ENCODE measurements at places on chromosomes 1 and 21. TPM values are rescaled to one million over a fixed set of nuclear protein-coding genes. Genes with fewer than 3 reads are reported as not detected.

DNA sequence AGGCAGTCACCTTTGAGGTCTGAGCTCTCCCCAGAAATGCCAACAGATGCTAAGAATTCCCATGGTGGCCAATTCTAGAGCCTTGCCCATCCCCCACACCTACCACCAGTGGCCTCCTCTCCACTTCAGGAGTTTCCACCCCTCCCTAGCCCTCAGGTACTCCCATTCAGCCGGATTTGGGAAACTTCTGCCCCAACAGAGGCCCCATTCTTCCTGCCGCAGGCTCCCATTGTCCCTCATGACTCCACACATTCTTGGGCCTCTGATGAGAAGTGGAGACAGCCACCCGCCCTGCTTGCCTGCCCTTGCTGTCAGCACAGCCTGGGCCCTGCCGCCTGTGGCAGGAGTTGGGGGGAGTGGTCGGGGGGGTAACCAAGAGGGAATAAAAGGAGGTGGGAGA lies 4.6 kb downstream of the BLACAT1 start:
- DNase-seq, result no peak

GRCh38 chr1:229339520-229339919 lies 3.3 kb downstream of the CCSAP start:
- DNase-seq, result peak; percentile 55

- no peak for DNase-seq
Observed at GRCh38 chr1:188065917-188066316, 1237.2 kb downstream of the PLA2G4A start.

DNA sequence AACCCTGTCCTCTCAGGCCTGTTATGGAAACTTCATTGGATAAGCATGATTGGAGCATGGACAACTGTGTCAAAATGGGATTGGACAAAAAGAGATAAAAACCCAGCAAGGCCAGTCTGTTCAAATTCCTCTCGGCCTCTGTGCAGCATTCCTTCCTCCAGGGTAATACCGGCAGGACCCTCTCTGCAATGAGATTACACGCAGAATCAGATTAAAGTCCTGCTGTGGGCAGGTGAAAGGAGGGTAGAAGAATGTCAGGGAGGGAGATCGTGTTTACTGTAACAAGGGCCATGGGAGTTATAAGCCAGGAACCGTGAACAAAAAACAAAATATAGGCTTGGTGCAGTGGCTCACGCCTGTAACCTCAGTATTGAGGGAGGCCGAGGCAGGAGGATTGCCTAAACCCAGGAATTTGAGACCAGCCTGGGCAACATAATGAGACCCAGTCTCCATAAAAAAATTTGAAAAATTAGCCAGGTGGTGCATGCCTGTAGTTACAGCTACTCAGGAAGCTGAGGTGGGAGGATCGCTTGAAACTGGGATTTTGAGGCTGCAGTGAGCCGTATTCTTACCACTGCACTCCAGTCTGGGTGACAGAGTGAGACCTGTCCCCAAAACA lies 5.6 kb upstream of the EFHD2 start:
- DNase-seq, result no peak

The RHCE gene
- not detected for total RNA-seq

The TLR5 gene
- total RNA-seq, result 20.9 TPM

The LCE1E gene
- total RNA-seq, result not detected

DNA sequence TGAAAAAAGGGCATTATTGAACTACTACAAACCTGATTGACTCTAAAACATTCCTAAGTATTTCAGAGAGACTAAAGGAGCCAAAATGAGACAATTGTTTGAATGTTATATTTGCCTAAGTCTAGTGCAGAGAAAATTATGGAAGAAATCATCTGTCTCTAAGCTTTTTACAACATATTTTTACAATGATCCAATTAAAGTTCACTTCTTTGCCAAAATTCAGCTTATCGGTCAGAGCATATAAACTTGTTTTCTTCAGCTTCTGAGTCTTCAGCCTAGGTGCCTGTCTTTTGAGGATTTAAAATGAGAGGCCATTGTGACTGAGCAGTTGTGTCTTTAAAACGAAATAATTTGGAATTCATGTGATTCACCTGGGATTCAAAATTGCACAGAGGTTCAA lies 181.2 kb upstream of the SGIP1 start:
- no peak for DNase-seq

The CFHR4 gene
- not detected for total RNA-seq

GRCh38 chr21:45119812-45120211 lies 45.4 kb downstream of the ADARB1 start:
- DNase-seq, result no peak

DNA sequence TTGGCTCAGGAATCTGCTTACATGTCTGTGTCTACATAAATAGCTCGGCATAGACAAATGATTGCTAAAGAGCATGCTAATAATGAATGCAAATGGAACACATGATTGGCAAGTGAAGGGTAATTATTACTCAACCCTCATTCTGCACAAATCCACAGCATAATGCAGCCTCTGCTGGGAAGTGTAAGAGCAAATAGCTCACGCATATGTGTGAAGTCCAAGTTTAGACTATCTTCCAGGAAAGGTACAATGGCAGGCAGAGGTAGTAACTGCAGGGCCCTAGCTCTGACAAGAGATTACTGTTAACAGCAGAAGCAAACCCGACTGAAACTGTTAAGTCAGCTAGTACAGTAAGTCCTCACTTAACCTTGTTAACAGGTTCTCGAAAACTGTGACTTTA lies 7.0 kb upstream of the IL6R start:
- no peak for DNase-seq

- DNase-seq, result no peak
Observed at GRCh38 chr1:155976913-155977689, 1.2 kb downstream of the ARHGEF2 start.

DNA sequence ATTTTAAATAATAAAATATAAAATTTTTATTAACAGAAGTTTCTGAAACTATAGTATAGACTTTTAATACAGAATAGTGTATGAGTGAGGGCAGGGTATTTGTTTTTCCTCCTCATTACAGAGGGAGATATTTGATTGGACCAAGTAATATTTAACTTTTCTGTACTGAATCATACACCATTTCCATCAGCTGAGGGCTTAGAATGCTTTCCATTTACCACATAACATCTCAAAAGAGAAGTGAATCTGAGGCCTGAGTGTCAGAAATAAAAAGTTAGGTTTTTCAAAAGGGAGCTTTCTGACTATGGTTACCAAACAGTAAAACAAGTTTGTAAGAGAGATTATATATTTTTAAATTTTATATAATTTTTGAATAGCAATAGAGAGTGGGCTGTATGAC lies 29.5 kb downstream of the TLCD4 start:
- no peak for DNase-seq

The CHRM3 gene
- total RNA-seq, result 3.8 TPM

GRCh38 chr1:176560681-176561080 lies 97.7 kb downstream of the PAPPA2 start:
- DNase-seq, result no peak

The KLHDC8A gene
- 1.2 TPM for total RNA-seq

GRCh38 chr1:44262414-44262813 lies 49.1 kb downstream of the DMAP1 start:
- DNase-seq, result no peak

DNA sequence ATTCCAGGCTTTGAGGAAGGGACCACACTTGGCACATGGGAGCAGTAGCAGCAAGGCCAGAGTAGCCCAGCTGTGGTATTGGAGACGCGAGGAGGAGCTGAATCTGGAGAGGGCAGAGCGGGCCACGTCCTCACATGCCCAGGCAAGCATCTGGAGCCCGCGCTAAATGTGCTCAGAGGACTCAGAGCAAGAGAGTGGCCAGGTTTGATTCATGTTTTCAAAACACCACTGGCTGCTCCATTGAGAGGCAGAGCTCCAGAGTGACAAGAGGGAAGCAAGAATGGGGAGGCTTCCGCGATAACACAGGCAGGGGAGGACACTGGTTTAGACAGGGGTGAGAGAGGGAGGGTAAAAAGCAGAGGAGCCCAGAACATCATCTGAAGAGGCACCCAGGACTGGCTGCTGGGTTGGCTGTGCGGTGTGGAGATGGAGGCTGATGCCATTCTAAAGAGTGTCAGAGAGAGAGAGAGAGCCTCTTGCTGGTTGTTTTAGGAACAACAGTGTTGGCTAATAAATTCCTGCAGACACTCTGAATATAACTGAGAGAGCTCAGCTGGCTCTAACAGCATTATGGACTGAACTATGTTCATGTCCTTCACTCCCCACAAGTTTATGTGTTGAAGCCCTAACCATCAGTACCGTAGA lies 32.3 kb downstream of the RCAN1 start:
- DNase-seq, result no peak

All from aorta (tissue), 5 donors.